ENCODE measurements at places on chromosomes 7 and 10. TPM values are rescaled to one million over a fixed set of nuclear protein-coding genes. Genes with fewer than 3 reads are reported as not detected.

PLXDC2 gene
- total RNA-seq = 0.24 TPM

PPRC1 gene
- total RNA-seq = 10.6 TPM

SLC18A2 gene
- total RNA-seq = not detected

PIK3AP1 gene
- 0.10 TPM for total RNA-seq

LIPM gene
- total RNA-seq = not detected

MYO3A gene
- not detected for total RNA-seq

ASIC3 gene
- 0.10 TPM for total RNA-seq

HOXA6 gene
- 7.2 TPM for total RNA-seq

TMEM213 gene
- not detected for total RNA-seq

GRCh38 chr7:22549051-22549450 lies 49.1 kb upstream of the STEAP1B start:
- no peak for DNase-seq

DNA sequence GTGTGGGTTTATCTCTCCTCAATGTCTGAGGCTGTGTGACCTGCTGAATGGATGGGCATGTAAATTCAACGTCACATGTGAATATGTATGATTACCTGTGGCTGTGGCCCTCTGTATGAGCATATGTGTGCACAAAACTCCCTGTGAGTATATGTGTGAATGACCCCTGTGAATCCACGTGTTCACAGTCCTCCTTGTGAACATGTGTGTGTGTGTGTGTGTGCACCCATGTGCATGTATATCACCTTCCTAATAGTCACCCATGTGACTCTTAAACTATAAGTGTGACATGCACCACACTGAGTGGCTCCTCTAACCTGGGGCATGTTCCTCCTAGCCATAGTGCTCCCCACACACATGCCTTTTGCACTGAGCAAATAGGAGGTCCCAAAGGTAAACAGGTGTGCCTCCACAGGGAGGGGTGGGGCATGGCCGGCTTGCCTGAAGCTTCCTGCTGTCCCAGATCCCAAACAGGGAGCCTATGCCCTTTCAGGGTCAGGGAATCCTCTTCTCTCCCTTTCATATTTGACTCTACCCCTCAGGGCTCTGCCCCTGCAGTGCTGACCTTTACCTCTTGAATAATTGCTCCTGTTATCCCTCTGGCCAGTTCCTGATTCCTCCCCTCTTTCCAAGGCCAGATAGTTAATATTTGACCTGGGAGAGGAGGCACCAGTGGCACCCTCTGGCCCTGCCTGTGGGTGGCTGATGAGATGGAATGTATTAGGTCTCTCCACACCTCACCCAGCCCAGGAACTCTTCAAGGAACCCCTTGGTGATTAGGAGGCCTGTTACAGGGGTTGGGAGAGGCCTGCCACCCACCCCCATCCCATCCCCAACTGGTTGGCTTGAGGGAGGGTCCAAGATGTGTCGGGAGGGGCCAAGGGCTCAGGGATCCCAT lies 1.9 kb downstream of the SEMA4G start:
- DNase-seq = no peak

GRCh38 chr7:138205614-138206150 lies 129.4 kb downstream of the AKR1D1 start:
- no peak for DNase-seq

DNA sequence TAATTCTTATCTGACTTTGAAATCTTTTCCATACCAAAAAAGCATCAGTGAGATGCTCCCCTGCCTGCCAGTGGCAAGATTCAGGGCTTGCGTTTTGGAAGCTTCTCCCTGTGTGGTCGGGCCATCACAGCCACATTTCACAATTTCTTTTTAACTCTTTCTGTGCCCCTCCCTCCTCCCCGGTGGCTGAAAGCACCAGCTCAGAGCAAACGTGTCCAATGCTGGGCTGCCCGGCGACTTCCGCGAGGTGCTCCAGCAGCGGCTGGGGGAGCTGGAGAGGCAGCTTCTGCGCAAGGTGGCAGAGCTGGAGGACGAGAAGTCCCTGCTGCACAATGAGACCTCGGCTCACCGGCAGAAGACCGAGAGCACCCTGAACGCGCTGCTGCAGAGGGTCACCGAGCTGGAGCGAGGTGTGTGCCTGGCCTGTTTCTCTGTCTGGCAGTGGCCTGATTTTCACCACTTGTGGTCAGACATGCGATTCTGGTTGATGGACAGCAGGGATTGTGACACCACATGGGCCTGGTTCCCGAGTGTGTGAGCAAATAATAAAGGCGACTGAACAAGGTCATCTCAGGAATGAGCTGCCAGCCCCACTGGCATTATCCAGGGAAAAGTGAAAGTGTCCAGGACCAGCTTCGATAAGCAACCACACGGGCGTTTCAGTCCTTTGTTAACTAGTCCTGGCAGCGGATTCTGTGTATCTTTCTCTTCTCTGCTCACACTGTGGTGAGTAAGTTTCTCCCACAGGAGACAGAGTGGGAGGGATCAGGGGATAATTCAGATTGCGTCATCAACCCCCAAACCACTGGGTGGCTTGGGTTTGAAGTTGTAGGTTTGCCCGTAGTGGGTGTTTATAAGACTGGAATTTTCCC lies 2.6 kb downstream of the NPTX2 start:
- DNase-seq = peak; percentile 64

DNA sequence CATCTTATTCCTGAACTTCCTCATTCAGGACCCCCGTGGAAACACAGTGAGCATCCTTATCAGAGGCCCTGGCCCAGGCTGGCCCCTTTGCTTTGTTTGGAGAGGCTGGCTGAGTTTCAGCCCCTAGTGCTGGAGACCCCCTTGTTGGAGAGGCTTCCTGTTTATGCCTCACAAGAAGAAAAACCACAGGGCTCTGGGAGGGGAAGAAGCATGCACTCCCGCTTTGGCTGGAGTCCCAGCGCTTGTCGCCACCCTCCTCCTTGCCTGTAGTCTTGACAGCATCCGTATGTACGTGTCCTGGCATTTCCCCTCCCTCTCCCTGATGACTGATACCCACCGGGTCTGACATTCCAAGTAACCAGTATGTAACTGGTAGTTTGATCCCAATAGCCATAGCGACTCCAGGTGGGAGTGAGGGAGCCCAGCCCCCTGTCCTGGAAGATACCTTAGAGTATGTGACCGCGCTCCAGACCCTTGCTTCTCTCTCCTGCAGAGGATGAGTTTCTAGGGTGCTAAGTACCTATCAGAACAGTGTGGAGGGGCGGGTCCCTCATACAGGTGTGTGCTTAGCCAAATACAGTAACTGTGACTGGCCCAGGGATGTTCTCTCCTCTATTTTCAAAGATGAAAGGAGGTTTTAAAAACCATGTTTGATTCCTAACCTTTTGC lies 6.9 kb upstream of the ATP6V0E2 start:
- no peak for DNase-seq

GRCh38 chr7:51085034-51085692 lies 231.4 kb downstream of the COBL start:
- DNase-seq = no peak

DNA sequence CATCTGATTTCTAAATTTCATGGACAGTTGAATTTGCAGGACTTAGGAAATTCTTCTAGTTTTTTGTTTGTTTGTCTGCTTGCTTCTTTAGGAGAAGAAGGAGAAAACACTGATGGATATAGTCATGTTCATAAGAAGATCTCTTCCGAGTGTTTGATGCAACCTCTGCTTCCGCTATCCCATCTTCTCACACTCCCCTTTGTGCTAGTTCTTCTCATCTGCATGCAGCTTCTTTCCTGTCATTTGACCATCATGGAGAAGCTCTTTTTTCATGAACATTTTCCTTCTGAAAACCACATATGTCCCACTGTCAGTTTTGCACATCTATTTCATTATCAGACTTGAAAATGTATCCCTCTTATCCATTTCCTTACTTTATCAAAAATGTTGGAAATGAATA lies 346.9 kb upstream of the PRKCQ start:
- no peak for DNase-seq

GRCh38 chr10:102405632-102406031 lies 10.1 kb downstream of the NFKB2 start:
- DNase-seq = no peak

- peak; percentile 62 for DNase-seq
These were observed 60.3 kb downstream of the TBXAS1 start for GRCh38 chr7:139889186-139889871.

DNA sequence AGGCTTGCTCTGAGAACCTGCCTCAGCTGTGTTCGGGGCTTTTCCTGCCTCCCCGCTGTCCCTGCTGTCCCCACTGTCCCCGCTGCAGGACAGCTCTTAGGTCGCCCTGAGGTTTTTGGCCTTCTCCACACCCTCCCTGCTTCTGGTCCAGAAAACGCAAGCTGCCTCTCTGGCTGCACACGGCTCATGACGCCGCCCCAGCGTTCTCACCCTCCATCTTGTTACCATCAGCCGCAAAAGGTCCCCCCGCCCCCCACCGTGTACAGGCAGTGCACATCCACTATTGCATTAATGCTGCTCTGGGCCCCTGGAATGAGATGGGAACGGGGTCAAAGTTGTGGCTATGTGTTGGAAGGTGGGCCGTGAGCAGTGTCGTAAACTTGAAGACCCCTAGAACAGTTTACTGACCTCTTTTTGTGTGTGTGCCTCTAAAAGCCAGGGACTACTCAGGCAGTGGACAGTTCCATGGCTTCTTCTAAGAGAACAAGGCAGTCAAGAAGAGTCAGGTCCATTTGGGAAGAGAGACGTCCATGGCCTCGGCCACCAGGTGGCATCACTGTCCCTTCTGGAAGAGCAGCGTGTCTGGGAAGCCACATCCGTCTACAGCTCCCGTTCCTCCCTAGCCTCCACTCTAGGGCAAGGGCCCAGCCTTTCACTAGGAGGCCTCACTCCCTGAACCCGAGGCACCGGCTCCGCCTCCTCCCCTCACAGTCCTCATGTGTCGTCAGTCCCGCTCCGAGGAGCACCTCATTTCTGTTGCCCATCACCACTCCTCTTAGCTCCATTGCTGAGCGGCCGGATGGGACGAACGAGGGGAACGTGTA lies 38.5 kb upstream of the MKRN1 start:
- peak; percentile 85 for DNase-seq

- DNase-seq = no peak
These were observed 53.1 kb upstream of the UCN3 start for GRCh38 chr10:5311617-5312016.

DNA sequence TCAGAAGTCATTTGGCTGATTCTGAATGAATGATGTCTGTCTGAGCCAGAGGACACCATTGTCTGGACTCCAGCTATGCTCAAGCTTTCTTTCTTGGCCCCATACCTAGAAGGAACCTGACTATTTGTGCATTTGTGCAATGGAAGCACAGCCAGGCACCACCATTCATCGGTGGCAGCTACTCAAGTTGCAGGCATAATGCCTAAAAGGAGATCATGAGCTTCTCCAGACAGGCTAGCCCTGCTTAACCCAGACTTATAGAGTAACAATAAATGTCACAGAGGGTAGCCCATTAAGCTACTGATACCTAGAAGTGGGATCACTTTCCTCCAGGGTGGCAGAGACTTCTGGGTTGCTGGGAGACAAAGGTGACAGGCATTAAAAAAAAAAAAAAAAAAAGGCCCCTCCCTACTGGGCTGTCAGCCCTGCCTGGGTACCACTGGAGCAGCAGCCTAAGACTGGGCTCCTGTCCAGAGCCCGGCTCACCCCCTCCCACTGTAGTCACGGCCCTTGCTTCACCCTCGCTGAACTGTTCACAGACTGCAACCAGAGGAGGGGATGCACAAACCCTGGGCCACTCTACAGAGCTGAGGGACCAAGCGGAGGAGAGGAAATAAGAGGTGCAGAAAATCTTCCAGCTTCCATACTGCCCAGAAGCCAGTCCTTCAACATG lies 75.4 kb upstream of the ATP6V0A4 start:
- DNase-seq = no peak

DNA sequence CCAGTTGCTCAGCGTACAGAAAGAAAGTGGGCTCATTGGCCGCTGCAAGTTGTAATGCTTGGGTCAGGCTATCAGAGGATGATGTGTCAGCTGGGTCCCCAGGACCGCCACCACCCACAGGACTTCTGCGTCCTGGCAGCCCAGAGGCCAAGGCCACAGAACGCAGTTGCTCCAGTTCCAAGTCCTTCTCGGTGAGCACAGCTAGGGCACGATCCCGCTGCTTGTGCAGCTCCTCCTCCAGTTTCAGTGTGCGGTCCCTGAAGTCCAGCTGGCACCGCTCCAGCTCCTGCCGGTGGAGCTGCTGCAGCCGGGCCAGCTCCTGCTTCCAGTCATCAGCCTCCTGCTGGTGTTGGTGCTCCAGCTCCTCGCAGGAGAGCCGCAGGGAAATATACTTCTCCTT lies 3.0 kb downstream of the GCC1 start:
- no peak for DNase-seq

GRCh38 chr10:103668351-103669242 lies 175.1 kb downstream of the NEURL1 start:
- DNase-seq = no peak

DNA sequence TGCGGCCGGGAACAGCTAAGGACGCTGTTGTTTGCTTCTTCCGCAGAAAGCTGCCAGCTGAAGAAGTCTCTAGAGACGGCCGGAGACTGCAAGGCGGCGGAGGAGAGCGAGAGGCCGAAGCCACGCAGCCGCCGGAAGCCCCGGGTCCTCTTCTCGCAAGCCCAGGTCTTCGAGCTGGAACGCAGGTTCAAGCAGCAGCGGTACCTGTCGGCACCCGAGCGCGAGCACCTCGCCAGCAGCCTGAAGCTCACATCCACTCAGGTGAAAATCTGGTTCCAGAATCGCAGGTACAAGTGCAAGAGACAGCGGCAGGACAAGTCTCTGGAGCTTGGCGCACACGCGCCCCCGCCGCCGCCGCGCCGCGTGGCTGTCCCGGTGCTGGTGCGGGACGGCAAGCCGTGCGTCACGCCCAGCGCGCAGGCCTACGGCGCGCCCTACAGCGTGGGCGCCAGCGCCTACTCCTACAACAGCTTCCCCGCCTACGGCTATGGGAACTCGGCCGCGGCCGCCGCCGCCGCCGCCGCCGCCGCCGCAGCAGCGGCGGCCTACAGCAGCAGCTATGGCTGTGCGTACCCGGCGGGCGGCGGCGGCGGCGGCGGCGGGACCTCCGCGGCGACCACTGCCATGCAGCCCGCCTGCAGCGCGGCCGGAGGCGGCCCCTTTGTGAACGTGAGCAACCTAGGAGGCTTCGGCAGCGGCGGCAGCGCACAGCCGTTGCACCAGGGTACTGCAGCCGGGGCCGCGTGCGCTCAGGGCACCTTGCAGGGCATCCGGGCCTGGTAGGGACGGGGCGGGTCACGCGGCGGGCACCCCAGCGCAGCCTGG lies 2.4 kb downstream of the NKX2-3 start:
- DNase-seq = peak; percentile 44

DNA sequence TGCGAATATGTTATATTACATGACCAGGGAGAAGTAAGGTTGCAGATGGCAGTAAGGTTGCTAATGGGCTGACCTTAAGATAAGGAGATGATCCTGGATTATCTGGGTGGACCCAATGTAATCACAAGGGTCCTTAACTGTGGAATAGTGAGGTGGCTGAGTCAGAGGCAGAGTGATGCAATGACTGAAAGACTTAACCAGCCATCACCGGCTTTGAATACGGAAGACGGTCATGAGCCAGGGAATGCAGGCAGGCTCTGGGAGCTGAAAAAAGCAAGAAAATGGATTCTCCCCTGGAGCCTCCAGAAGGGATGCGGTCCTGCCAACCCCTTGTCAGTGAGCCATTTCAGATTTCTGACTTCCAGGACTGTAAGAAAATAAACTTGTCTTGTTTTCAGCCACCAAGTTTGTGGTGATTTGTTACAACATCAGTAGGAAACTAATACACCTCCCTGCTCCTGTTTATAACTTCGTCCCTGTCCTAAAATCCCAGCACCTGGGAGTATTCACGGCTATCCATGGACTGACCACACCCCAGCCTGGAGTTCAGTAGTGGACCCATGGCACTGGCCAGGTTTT lies 4.6 kb upstream of the C10orf95 start:
- DNase-seq = peak; percentile 70

- no peak for DNase-seq
These were observed 19.9 kb upstream of the GIMAP8 start for GRCh38 chr7:150430465-150431085.

- DNase-seq = no peak
These were observed 14.2 kb upstream of the PDCD4 start for GRCh38 chr10:110857265-110858171.

- DNase-seq = no peak
These were observed 163.1 kb downstream of the PPP1R17 start for GRCh38 chr7:31850066-31850465.

All from RPMI7951 (cell line).